ENCODE measurements at places on chromosomes 3 and 15.

DNA sequence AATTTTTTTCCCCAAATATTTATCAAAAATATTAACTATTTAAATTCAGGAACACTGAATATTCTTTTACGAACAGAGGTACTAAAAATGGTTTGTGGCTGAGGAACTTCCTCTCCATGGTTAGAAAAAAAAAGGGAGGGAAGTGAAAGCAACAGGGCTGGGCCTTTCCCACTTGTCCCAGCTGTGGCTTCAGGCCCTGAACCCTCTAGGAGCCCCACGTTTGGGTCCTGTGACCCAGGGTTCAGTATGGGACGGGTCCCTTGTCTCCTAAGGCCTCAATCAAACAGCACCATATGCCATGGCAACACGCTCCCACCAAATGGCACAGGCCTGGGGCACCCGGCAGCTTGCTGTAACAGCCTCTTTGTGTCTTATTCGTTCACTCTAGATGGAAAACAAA is 32.4 kb downstream of the POC1A start:
- DNase-seq = peak; percentile 75

- DNase-seq = no peak
Measured at GRCh38 chr3:182364723-182365650, 428.3 kb upstream of the ATP11B start.

DNA sequence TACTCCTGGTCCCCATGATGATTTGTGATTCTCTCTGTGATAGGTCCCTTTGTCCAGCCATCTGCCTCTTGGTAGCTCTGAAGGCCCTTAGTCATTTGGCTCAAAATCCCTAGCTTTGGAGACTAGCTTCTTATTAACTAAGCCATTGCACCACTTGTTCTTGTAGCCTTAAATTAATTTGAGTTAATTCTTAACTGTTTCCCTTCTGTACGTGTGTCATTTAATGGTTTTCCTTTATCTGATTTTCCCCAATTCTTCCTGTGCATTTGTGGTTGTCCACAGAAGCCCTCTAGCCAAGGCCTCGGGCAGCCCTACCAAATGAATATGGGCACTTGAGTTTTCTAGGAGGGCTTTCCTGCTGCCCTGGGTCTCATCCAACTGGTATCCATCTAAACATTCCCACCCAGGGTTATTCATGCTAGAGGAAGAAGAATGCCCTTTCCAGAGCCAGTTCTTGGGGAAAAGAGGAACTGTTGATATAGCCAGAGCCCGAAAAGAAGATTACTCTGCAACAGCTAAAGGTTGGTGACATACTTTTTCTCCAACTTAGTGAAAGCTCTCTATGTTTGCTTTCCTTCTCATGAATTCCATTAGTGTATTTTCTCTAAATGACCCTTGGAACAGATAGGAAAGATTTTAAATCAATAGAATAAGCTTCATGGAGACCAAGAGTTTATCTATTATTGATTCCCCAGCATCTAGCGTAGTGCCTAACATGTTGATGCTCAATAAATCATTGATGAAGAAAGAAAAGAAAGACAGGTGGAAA is 44.2 kb upstream of the ZBTB38 start:
- DNase-seq = no peak

- no peak for DNase-seq
Measured at GRCh38 chr15:95590533-95591044, 739.9 kb upstream of the NR2F2 start.

DNA sequence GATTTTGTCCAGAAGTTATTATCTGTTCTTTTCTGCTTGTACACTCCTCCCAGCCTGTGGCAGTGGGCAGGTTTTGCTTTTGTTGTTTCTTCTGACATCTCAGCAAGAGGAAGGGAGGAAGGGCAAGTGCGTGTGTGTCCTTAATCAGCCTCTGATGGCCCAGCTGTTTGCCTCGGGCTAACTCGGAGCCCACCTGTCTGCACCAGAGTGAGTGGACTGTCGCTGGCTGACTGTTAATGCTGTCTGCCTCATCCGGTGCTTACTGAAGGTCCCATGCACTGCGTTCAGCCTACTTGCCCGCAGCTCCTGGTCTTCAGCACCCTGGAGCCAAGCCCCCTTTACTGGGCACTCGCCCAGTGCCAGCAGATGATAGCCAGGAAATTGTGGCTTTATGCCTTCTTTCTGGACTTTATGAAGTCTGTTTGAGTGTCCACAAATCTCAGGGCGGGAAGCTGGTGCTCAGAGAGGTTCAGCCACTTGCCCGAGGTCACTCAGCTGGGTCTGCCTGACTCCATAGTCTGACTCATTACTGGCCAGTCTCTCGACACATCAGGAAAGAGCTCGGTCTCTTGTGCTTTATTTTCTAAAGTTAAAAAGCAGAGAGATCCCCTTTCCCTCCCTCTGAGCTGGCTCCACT is 89.5 kb downstream of the CHRNA7 start:
- no peak for DNase-seq

- DNase-seq = no peak
Measured at GRCh38 chr15:42018306-42019224, 2.3 kb downstream of the PLA2G4E start.

GRCh38 chr3:25585361-25586166 is 79.1 kb downstream of the TOP2B start:
- DNase-seq = no peak

GRCh38 chr15:67690936-67691335 is 134.4 kb upstream of the SKOR1 start:
- DNase-seq = no peak

DNA sequence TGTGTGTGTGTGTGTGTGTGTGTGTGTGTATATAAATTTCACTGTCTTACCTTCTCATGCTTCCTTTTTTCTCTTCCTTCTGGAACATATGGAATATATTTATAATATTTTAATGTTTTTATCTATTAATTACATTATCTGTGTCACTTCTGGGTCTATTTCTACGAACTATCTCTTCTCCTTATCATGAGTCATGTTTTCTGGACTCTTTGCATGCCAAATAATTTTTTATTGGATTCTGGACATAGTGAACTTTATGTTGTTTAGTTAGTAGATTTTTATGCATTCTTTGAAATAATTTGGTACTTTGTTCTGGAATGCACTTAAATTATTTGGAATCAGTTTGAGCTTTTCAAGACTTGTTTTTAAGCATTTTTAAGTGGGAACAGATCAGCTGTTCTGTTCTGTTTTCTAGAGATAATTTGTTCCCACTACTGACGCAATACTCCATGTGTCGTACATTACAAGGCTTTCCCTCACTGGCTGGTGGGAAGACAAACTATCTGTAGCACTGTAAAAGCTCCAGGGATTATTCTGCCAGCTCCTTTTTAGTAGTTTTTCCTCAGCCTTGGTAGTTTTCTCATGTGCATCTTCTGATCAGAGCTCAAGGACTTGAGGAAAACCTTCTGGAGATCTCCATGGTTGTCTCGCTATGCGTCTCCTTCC is 302.0 kb downstream of the CLSTN2 start:
- DNase-seq = no peak

- peak; percentile 12 for DNase-seq
Measured at GRCh38 chr3:183227586-183227985, 25.5 kb upstream of the B3GNT5 start.

DNA sequence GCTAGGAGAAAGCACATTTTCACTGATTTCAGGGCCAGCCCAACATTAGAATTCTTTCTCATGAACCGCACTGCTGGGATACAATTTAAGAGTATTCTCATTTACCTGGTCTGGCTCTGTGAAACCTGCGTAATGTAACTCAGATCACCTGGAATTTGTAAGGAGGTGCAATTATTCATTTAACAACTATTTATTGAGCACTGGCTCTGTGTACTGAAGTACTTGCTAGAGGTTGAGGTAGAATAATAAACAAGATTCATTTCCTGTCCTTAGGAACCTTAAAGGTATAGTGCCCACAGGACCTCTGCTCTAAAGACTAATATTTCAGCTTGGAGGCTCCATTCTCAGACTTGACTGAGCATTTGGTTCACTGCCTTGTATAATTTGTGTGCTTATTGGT is 242.2 kb upstream of the ZPLD1 start:
- DNase-seq = no peak

- no peak for DNase-seq
Measured at GRCh38 chr3:81465510-81466200, 295.8 kb downstream of the GBE1 start.

DNA sequence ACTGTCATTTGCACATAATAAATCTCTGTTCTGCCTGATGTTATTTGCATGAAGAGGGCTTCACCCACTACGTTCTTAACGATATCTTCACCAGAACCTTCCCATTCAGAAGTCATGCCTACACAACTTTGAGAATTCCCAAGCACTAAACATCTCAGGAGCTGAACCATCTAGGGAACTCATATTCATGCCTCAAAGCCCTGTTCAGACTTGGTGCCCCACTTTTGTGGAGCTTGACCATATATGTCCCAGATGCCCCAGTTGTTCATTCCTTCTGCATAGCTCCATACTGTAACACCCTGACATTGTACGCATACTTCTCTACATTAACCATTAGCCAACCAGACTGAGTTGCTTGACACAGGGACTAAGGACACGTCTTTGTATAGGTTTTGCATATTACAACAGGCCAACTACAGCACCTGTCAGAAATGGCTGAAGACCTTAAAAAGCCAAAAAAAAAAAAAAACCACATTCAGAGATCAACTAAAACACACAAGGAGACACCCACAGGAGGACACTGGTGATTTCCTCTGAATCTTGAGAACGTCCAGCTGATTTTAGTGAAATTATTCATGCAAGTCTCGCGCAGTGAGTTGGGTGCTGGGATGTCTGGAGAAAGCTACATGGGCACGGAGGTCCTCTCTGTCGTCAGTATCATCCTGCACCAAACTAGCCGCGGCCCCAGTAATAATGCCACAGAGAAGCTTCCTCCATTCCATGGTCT is 141.4 kb downstream of the FOXP1 start:
- DNase-seq = no peak

GRCh38 chr3:185416513-185416912 is 53.6 kb downstream of the MAP3K13 start:
- no peak for DNase-seq

DNA sequence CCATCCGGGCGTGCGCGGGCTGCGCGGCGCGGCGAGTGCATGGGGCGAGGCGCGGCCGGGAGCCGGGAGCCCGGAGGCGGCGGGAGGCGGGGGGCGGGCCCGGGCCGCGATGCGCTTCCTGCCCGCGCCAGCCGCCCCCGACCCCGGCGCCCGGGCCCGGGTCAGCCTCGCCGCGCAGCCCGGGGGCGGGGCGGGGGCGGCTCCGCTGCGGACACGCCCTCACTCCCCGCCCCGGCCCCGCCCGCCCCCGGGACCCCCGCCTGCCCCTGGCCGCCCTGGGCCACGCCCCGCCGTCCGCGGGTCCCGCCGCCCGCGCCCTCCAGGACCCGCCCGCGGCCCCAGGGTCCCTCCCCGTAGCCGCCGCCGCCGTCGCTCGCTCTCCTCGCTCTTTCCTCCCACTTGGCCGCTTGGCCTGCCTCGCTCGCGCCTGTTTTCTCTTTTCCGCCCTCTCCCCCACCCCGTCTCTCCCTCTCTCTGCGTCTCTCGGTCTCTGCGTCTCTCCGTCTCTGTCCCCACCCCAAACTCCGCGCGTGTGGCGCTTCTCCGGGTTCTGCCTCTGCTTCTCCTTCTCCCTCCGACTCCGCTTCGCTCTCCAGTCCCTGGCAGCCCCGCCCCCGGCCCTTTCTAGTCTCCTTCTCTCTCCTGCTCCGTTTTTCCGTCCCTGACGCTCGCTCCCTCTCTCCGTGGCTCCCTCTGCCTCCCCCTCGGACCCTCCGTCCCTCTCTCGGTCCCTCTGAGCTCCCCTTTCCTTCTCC is at the start of gene PLXND1:
Gene PLXND1 (minus strand): TSS at position 41 of the 755 bp plus-strand sequence. CDS start 37 bp downstream, at position 4.
- peak; percentile 84 for DNase-seq

- peak; percentile 40 for DNase-seq
Measured at GRCh38 chr3:56773986-56774385, 27.8 kb downstream of the ARHGEF3 start.

DNA sequence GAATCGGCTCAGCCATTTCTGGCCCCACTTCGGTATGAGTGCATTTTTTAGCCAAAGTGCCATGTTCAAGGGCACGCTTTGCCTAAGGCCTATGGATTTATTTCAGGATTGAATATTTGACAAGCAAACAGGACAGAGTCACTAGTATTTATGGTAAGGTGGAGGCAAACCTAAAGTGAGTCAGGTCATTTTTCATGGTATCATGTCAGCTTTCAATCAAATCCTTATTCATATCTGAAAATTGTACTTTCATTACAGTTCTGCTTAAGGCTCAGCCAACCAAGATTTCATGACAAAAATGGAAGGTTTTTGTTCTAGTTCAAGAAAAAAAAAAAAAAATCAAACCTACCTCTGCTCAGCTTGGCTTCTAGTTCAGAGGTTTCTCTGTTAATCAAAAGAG is 30.5 kb upstream of the ICE2 start:
- DNase-seq = no peak

- DNase-seq = no peak
Measured at GRCh38 chr3:65107174-65107573, 419.4 kb upstream of the ADAMTS9 start.

GRCh38 chr15:62950462-62950931 is 92.0 kb upstream of the TPM1 start:
- DNase-seq = no peak

- no peak for DNase-seq
Measured at GRCh38 chr3:159727506-159727905, 261.1 kb upstream of the IL12A start.

- DNase-seq = peak; percentile 67
Measured at GRCh38 chr15:69573815-69574475, 121.3 kb downstream of the RPLP1 start.

GRCh38 chr15:52653431-52653964 is 25.7 kb downstream of the ATOSA start:
- DNase-seq = no peak

DNA sequence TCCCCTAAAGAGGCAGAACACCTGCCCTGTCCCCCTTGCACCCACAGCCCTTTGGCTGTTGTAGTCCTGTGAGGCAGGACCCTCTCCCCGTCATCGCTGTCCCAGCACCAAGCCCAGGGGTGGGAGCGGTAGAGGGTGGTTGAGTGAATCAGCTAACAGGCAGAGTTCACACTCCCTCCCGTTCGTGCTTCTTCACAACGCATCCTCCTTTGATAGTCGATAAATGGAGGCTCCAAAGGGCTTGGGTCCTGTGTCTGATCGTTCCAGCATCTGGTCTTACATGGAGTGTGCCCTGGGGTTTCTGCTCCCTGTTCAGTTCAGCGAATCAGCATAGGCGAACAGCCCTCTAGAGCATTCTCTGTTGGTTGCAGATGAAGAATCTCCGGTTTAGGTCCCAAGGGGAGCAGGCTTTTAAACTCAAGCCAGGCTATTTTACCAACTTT is 820 bp upstream of the HMCES start:
- DNase-seq = no peak

DNA sequence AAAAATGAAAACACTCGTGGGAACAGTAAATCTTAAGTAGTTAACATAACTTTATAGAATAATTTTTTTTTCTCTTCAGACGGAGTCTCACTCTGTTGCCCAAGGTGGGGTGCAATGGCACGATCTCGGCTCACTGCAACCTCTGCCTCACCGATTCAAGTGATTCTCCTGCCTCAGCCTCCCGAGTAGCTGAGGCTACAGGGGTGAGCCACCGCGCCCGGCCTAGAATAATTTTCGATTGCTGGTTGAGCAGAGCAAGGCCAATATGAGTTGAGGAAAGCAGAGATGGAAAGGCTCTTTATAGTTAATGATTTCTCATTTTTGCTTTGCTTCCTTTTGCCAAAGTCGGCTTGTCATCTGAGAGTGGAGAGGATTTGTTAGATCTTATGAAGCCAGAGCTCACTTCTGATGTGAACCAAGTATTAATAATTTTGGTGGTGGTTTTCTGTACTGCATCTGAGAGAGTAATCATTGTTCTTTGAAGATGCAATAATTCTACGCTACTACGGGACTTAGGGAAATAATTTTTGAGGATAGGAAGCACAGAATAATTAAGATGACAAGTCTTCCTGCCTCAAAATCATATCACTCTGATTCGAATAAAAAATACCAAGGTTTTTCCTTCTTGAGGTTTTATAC is 1.6 kb upstream of the GOLM2 start:
- DNase-seq = no peak
